WTC11 (cell line): ENCODE measurements at places on chromosomes 5 and 9. TPM values are rescaled to one million over a fixed set of nuclear protein-coding genes. Genes with fewer than 3 reads are reported as not detected.

- no peak overlapping the region for H3K27ac ChIP-seq
- H3K27me3 ChIP-seq: peaks cover 5% of the 10 kb centered on the region; the same call in 1 of the 2 replicates
- H3K4me1 ChIP-seq: no peaks in the 10 kb centered on the region
- H3K4me3 ChIP-seq: peak overlapping the region; percentile 48; the same call in 1 of the 2 replicates
- no peak for DNase-seq
- H3K36me3 ChIP-seq: peaks cover 15% of the 10 kb centered on the region
These were observed 17.3 kb downstream of the EXD3 start for GRCh38 chr9:137405677-137406081.

- H3K27me3 ChIP-seq: peaks cover 16% of the 10 kb centered on the region
- H3K36me3 ChIP-seq: peaks cover 73% of the 10 kb centered on the region
- no peak overlapping the region for H3K27ac ChIP-seq
- no peak for DNase-seq
- no peak overlapping the region for H3K4me3 ChIP-seq
- no peaks in the 10 kb centered on the region for H3K4me1 ChIP-seq
These were observed 148.2 kb downstream of the EMB start for GRCh38 chr5:50292735-50293394.

The LIX1 gene
- not detected in 3 replicates for total RNA-seq

- no peak overlapping the region for H3K4me3 ChIP-seq
- no peaks in the 10 kb centered on the region for H3K36me3 ChIP-seq
- peaks cover 63% of the 10 kb centered on the region for H3K27me3 ChIP-seq
- H3K27ac ChIP-seq: no peak overlapping the region
These were observed 72.6 kb downstream of the GTF3C4 start for GRCh38 chr9:132742821-132743311.

DNA sequence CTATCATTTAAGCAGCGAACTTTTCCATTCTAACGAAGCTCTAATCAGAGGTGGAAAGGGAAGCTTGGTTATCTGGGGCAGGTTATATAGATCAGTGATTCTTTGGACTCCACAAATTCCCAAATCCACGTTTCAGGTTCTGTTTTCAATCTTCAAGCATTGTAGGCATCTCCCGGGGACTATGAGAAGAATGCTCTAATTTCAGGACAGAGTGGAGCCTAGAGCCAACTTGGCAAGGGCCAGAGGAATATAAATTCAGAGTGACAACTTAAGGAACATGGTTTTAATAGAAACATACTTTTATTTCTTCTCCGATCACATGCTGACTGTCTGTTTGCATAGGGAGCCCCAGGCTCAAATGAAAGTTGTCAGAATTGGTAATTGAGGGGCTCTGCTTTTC is 514.0 kb upstream of the KLF4 start:
- H3K4me3 ChIP-seq: no peak overlapping the region
- DNase-seq: no peak
- H3K27me3 ChIP-seq: no peaks in the 10 kb centered on the region
- peaks cover 7% of the 10 kb centered on the region for H3K4me1 ChIP-seq

DNA sequence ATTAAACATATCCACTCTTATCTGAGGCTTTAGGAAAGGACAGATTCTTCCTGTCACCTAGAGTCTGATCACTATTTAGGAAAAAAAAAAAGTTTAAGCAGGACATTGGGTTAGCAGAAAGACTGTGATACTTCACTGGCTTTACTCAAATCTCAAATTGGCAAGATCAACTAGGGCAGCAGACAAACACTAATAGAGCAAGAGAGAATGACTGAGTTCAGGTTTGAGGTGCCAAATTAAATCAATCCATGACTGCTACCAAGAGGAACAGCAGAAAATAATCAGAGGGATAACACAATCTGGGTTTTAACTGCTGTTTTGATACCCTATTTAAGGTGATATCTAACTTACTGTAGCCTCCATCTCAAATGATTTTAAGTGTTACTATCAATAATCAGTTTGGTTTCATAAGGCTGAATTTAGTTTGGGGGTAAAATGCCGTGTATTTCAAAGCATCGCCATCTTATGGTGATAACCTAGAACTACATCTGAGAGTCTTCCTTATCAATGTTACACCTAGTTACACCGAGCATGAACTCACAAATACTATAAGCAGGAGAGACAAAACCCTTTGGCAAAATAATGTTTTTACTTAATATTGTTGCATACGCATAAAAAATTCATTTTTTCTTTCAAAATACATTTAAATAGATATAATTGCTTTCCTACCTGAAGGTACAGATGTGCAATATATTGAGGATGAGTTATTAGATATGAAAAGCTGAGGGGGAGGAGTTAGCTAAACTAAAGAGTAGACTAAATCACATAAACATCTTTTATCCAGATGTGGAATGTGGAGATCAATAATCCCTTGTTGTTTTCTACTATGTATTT is 286.4 kb upstream of the CDH12 start:
- peaks cover 13% of the 10 kb centered on the region for H3K36me3 ChIP-seq
- H3K27ac ChIP-seq: no peak overlapping the region

The CACFD1 gene
- 22.5 to 38.7 TPM (median 29.5 TPM) in 3 replicates for total RNA-seq

DNA sequence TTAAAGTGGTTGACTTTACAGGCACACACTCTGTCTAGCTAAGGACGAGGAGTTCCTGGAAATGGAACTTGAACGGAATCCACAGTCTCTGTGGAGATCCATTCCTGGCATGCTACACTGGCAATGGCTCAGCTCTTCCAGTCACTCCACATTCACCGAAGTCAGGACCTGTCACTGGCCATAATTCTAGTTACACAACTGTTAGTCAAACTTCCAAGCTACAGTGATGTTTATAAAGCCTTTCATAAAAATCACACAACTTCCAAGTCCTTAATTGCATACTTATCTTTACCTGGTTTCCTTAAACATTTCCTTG is 15.7 kb downstream of the CDC14B start:
- no peaks in the 10 kb centered on the region; the same call in 1 of the 2 replicates for H3K27me3 ChIP-seq
- DNase-seq: no peak
- no peak overlapping the region for H3K4me3 ChIP-seq
- no peak overlapping the region for H3K27ac ChIP-seq
- peaks cover 35% of the 10 kb centered on the region for H3K4me1 ChIP-seq

- no peak overlapping the region for H3K27ac ChIP-seq
- H3K4me3 ChIP-seq: no peak overlapping the region
- peaks cover 21% of the 10 kb centered on the region for H3K36me3 ChIP-seq
- no peaks in the 10 kb centered on the region for H3K27me3 ChIP-seq
- DNase-seq: no peak
These were observed 109.0 kb downstream of the GNAQ start for GRCh38 chr9:77922591-77922990.

The PCDHB14 gene
- total RNA-seq: 2.6 to 3.5 TPM (median 2.8 TPM) in 3 replicates

The ACTBL2 gene
- not detected in 3 replicates for total RNA-seq

The HRCT1 gene
- total RNA-seq: 0.41 TPM in 1 of 3 replicates, not detected in the others

DNA sequence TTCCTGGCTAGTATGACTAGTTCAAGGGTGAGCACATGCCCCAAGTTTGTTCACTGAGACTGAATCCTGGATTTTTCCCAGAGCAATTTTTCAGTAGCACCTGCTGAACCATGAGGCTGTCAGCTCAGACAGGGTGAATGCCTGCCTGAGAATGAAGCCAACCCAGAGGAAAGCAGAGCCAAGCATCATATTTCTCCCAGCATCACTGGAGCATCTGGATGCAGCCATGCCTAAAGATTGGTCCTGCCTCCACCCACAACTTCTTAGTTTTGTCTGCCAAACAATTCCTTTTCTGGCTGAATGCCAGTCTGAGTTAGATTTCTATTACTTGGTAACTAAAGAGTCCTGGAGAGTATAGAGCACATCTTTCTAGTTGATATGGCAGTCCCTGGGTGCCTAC is 343.6 kb downstream of the CSNK1G3 start:
- no peaks in the 10 kb centered on the region for H3K27me3 ChIP-seq
- H3K27ac ChIP-seq: no peak overlapping the region
- H3K4me3 ChIP-seq: no peak overlapping the region
- H3K36me3 ChIP-seq: peaks cover 7% of the 10 kb centered on the region
- DNase-seq: no peak

DNA sequence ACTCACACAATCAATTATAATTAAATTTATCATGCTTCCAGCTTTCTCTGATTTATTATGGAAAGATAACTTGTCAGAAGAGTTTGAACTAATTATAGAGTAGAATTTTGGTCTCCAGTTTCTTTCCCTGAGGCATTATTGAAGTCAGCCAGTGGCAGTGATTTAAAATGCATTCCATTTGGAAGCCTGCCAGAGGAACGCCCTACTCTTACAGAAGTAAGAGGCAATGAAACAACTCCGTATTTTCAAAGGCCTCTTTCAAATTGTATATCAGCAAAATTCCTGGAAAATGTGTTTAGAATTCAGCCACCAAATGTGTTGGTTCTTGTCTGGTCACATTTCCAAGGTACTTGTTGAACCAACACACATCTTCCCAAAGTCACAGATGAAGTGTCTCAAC is 640.9 kb downstream of the SEMA5A start:
- H3K27ac ChIP-seq: no peak overlapping the region
- no peak for DNase-seq
- no peaks in the 10 kb centered on the region for H3K27me3 ChIP-seq
- H3K4me3 ChIP-seq: no peak overlapping the region
- no peaks in the 10 kb centered on the region for H3K36me3 ChIP-seq

The LAMC3 gene
- total RNA-seq: 35.9 to 50.9 TPM (median 36.0 TPM) in 3 replicates

- no peak overlapping the region for H3K4me3 ChIP-seq
- no peak for DNase-seq
- H3K36me3 ChIP-seq: peaks cover 6% of the 10 kb centered on the region
These were observed 47.9 kb upstream of the FKTN start for GRCh38 chr9:105510024-105510423.

The MAP1B gene
- total RNA-seq: 65.4 to 95.0 TPM (median 65.7 TPM) in 3 replicates

DNA sequence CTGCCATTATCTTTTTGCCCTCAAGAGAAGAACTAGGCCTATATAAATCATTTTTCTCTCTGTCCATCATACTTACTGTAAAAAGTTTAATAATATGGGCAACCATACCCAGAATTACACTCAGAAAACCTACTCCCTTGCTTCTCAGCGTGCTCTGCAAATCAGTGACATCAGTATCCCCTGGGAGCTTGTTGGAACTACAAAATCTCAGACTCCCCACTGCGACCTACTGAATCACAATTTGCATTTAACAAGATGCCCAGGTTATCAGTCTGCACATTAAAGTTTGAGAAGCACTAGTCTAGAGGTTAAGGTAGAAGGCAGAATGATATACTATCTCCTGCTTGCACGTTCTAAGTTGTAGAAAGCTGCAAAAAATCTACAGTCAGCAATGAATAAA is 127.2 kb downstream of the MLLT3 start:
- no peak overlapping the region for H3K4me3 ChIP-seq
- no peak for DNase-seq

- no peaks in the 10 kb centered on the region for H3K27me3 ChIP-seq
- no peaks in the 10 kb centered on the region; the same call in 1 of the 2 replicates for H3K36me3 ChIP-seq
- no peak overlapping the region for H3K27ac ChIP-seq
- no peak overlapping the region for H3K4me3 ChIP-seq
- H3K4me1 ChIP-seq: peaks cover 7% of the 10 kb centered on the region; the same call in 1 of the 2 replicates
These were observed 22.2 kb downstream of the RCL1 start for GRCh38 chr9:4814913-4815312.

The ST6GALNAC4 gene
- total RNA-seq: 25.1 to 25.7 TPM (median 25.4 TPM) in 3 replicates

DNA sequence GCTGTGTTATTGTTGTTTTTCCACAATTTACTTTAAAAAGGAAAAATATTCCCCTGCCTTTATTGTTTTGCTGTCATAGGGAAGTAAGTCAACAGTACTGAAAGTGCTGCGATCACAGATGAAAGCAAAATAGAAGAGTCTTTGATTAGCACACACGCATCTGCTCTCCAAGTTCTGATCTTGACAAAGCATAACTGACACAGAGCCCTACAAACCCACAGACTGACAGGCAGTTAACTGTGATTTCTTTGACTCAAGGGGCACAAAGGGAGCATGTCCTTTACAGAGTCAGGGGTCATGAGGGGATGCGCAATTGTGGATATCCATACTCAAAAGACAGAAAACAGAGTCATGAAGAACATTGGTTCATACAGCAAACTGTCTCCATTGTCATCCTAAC is 123.7 kb downstream of the SNCAIP start:
- no peaks in the 10 kb centered on the region for H3K27me3 ChIP-seq
- DNase-seq: no peak
- peaks cover 34% of the 10 kb centered on the region for H3K4me1 ChIP-seq

The ZFP2 gene
- 1.0 to 2.0 TPM (median 1.7 TPM) in 3 replicates for total RNA-seq

DNA sequence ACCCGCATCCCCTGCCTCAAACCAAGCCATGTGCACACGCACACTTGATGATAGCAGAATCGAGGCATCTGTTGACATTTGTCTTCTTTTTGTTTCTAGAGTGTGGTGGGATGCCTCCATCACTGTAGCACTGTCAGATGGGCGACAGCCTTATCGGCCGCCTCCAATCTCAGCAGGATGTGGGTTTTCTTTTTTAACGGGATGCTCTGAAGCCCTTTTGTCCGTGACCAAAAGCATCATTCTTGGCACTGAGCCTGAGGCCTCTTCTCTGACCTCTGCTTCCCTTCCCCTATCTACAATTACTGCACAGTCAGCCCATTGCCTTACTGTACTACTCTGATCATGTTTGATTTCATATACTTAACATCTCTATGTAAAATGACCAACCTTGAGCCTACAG is 78.3 kb downstream of the LMNB1 start:
- H3K4me3 ChIP-seq: no peak overlapping the region
- peaks cover 32% of the 10 kb centered on the region for H3K36me3 ChIP-seq
- H3K27me3 ChIP-seq: no peaks in the 10 kb centered on the region
- no peak for DNase-seq

DNA sequence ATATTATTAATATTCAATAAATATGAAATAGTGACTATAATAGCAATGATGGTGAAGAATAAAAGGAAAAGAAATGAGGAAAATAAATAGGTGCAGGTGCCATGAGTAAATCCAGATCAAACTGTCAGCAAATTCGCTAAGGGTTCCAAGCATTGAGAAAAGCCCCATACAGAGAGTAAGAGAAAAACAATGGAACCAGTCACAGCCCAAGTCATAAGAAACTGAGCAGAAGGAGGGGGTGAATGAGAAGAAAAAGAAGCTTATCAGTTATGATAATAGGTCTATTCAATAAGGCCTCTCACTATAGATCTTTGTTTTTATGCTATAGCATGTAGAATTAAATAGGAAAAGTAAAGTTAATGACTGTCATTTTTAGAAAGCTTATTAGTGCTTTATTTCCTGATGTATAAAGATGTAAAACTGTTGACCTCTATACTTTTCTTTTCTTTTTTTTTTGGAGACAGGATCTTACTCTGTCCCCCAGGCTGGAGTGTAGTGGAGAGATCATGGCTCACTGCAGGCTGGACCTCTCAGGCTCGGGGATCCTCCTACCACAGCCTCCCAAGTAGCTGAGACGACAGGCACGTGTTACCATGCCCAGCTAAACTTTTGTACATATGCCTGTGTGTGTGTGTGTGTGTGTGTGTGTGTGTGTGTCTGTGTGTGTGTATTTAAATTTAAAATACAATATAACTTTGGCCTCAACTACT is 72.4 kb downstream of the FYB1 start:
- no peak overlapping the region for H3K27ac ChIP-seq
- no peaks in the 10 kb centered on the region for H3K36me3 ChIP-seq
- peaks cover 16% of the 10 kb centered on the region for H3K4me1 ChIP-seq
- no peak overlapping the region for H3K4me3 ChIP-seq

GRCh38 chr5:171201310-171201709 is 107.7 kb upstream of the TLX3 start:
- DNase-seq: no peak
- no peak overlapping the region for H3K4me3 ChIP-seq
- H3K4me1 ChIP-seq: peaks cover 20% of the 10 kb centered on the region
- no peak overlapping the region for H3K27ac ChIP-seq

GRCh38 chr9:109411798-109412352 is 86.2 kb downstream of the PTPN3 start:
- H3K27ac ChIP-seq: peak overlapping the region; percentile 68; the same call in 1 of the 2 replicates
- no peaks in the 10 kb centered on the region for H3K27me3 ChIP-seq
- H3K4me3 ChIP-seq: no peak overlapping the region
- peaks cover 61% of the 10 kb centered on the region for H3K4me1 ChIP-seq
- H3K36me3 ChIP-seq: no peaks in the 10 kb centered on the region
